EL (cell line): ENCODE measurements at places on chromosomes 11 and 22.

DNA sequence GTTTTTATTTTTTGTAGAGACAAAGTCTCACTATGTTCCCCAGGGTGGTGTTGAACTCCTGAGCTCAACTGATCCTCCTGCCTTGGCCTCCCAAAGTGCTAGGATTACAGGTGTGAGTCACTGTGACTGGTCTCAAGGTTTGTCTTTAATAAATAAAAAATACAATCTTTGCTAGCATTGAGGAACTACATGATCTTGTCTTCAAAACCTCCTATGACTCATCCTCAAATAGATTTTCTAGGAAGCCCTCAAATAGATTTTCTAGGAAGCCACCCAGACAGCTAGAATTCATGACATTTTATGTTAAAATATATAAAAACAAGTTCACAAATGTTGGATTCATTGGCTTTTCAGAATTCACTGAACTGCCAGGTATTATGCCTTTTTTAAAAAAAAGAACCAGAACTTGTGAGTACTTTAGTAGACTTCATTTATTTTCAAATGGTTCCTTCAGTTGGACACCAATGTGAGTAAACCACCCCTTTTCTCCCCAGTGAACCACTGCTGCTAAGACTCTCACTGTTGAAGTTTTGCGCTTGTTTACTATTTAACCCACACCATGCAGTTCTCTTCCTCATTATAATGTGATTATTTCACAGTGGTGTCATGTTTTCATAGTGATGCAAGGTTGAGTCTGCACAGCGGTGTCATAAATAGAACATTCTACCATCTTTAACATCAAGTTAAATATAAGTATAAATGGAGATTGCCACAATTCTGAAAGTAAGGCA lies 303.9 kb downstream of the CASP12 start:
- no peak for DNase-seq

DNA sequence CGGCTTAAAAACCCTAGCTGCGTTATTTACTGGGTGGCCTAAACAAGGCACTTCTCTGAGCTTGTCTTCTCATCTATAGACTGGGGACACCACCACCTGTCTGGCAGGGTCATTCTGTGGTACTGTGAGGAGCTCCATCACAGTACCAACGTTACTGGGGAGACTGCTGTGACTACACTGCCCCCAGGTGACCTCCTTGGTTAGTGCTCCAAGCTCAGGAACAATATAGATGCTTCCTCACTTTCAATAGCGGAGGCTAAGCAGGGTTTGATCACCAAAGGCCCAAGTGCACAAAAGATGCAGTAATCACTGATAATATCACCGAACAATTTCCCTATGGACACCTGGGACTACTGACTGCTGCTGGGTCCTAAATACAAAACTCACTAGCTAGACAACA lies 18.8 kb downstream of the PRPF19 start:
- peak; percentile 53 for DNase-seq

DNA sequence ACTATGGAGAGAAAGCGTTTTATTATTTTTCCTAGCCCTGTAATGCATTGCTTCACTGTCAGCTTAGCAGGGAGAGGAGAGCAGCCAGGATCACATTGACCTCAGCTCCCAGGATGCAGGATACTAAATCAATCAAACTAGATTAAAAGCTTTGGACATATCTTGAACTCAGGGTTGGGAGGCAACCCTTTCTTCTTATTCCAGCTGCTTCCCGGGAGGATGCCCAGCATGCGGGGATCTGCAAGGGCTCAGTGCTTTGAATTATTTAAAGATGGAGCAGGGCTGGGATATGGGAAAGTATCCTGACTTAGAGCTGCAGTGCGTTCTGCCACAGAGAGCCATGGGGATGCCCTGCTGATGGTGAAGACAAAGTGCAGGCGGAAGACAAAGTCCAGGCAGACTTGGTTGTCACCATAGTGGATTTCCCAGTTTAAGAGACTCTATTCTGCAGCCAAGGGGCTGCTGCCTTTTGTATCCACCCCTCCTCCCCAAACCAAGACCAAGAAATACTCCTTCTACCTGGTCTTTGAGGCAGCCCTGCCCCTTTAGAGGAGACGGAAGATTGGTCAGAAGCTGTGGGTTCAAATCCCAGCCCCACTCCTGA lies 1035.0 kb downstream of the TBC1D22A start:
- DNase-seq = no peak

GRCh38 chr22:19419464-19420178 lies 11.9 kb downstream of the HIRA start:
- DNase-seq = no peak

- no peak for DNase-seq
These were observed 4.7 kb downstream of the WNT7B start for GRCh38 chr22:45972091-45972888.

- DNase-seq = no peak
These were observed 83.3 kb downstream of the BARX2 start for GRCh38 chr11:129458756-129459535.

- no peak for DNase-seq
These were observed 227.5 kb downstream of the CTTN start for GRCh38 chr11:70625582-70626518.

DNA sequence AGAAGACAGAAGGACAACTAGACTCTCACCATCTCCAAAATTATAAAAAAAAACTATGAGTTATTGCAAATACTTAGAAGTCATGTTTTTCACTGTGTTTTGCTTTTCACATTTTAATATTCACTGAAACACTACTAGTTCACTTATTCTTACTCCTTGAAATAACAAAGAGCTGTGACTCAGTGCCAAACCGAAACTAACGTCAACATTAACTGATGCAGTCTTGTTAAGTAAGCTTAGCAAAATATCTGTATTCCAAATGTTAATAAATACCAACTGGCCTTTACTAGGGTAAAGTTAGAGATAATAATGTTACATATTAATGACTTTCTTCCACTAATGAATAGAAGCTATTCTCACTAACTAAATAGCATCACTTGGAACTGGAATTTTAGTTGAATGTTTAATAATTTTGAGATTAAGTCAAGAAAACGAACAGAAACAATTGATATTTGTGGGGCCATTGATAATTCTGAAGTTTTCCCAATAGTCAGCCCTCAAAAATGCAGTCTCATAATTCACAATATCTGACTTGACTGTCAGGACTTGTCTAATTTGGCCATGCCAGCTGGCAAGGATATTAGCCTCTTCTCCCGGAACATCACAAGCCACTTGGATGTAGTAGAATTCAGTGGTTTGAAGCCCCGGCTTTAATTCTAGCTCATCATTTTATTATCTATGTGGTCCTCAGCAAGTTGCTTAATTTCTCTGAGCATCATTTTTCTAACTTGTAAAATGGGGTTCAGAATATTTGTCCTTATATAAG lies 230.1 kb upstream of the DDI1 start:
- peak; percentile 53 for DNase-seq

DNA sequence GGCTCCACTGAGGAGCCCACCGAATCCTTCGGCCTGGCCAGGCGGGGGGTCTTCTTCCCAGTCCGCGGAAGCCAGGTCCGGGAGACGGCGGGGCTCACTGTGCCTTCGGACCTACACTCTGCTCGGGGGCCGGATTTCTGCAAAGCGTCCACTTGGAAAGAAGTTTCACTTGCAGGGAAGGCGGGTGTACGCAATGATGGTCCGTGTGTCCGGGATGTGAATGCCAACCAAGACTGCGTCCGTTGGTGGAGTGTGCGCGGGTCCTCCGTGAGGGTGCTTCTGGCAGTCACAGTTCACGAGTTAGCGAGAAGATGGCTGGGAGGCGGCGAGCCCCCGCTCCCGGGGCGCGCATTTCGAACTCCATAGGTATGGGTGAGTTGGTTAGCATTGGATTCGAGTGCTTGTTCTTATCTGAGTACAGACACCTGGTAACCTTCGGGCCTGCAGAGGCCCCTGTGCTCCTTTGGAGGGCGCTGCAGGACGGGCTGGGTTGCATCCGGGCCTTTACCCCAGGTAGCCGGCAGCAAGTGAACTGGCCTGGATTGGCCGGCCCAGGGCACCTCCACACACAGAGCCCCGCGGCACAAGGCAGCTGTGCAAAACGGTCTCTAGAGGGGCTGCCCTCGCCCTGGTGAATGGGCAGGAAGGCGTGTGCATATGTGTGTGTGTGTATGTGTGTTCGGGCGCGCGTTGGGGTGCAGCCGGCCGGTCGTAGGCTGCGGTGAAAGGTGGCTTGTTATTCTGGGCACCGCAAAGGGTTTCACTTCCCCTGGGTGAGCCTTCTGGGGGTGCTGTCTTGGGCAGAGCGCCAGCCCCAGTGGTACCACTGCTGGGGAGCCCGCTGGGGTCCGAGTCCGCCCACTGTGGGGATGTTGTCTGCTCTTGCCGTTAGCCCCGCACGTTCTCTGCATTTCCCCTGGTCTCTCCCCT lies 13.3 kb upstream of the CYP2R1 start:
- peak; percentile 30 for DNase-seq

DNA sequence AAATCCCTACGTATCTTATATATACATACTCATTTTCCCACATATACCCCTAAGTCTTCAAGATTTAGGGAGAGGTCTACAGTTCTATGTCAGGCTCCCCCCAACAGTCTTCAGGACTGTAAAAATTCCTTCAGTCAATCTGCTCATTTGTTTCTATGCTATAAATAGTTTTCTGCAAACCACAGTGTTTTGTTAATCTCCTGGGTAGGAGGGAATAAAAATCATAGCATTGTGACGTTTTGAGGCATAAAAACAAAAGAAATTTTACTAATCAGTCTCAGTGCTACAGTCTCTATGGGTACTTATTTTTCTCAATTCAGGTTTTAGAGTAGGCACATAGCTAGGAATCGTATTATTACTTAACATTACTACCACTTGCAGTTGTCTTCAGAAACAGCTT lies 552.8 kb upstream of the LRRC4C start:
- DNase-seq = no peak

DNA sequence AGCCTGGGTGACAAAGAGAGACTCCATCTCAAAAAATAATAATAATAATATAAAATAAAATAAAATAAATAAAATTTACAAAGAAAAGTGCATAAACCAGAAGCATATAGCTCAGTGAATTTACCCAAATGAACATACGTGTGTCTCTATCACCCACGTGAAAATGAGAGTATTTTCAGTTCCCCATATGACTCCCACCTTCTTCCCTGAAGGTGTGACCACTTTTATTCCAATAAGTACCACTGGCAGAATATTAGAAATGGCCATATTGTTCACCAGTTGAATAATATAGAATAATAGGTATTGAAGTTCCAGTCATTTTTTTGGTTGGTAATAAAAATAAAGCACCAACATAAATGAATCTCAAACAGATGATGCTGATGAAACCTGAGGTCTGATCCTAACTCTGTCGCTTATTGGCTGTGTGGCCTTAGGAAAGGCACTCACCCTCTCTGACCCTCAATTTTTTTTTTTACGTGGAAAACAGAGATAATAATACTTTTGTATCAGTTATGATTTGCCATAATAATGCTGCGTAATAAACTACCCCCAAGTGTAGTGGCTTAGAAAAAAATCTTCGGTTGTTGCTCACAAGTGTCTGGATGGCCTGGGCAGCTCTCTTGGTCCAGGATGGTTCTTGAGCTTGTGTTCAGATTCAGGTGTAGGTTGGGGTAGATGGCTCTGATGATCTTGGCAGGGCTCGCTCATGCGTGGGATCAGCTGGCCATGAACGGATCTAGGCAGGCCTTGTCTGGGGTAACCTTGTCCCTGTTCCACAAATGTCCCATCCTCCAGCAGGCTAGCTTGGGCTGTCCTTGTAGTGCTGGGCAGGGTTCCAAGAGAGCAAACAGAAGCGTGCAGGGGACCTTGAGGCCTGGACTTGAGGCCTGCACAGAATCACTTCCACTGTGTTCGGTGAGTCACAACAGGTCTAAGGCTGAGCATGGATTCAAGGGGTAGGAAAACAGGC lies 88.1 kb downstream of the MYO18B start:
- no peak for DNase-seq

DNA sequence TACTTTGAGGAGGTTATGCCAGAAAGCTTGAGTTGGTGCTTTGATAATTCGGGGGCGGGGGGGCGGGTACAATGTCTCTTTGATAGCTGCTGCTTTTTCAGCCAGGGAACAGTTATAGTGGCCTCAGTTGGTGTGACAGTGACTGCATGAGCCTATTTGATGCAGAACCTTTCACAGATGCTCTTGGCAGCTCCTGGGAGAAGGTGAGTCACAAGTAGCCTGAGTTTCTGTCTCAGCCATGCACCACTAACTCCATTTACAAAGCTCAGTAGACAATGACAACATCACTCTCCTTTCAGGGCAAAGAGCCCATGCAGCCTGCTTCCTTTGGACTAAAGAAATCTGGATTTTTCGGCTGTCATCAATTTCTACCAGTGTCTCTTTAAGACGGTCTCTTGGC lies 42.1 kb upstream of the SEZ6L start:
- no peak for DNase-seq

DNA sequence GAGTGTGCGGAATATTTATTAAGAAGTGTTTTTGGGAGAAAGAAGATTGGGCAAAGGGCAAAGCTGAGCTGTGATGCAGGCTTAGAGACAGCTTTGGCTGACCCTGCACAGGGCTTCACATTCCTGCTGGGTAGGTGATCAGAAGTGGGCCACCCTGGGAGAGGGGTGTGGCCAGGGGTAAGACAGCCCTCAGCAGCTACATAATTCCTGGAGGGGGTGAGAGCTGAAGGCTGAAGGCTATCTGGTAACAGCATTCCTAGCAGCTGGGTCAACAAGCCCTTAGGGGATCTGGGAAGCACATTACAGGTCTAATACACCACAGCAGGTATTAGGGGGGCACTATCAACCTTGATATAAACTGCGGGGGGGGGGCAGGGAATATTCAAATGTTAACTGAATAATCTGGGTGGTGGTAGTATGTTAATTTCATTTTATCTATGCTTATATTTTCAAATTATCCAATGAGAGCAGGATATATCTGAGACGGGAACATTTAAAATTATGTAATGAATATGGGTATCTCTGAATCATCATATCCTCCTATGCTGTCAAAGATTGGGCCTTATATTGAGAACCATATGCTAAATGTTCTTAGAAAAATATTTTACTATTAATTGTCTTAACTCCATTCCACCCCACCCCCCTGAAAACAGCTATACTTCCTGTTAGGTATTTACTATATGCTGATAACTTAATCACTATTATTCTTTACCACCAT lies 5.9 kb downstream of the OOSP1 start:
- no peak for DNase-seq

GRCh38 chr11:14971865-14972580 lies at the start of gene CALCA:
Gene CALCA, minus strand, starts transcription at chr11:14972351. Its CDS starts 1,159 bp downstream, at chr11:14971192.
- no peak for DNase-seq

DNA sequence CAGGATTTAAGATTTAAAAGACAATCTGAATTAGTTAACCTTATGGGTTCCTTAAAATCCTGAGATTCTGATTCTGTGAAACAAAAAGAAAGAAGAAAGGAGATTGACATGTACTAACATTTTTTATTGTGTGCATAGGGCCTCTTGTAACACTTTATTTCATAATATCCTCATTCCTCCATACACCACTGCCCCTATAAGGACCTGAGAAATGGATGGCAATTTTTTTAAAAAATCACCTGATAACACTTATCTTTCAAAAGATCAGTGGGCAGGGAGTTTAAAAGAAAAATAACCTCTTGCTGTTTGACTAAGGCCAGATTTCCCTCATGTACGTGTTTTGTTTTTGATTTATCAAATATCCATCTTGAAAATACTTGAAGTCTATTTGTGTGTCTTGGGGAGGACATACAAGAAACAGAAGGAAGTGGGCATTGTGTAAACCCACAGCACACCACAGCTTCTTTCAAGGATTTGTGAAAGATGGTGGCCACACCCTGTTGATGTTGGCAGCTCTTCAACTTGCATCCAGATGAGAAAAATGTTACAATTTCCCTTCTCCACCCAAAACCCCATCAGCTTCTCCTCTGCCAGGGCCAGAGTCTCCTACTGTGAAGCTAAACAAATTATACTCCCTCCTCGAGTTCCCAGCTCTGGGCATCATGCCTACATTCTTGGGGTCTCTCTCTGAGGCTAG lies 35.0 kb upstream of the MPEG1 start:
- DNase-seq = peak; percentile 31

- no peak for DNase-seq
These were observed 39.2 kb upstream of the PAX6 start for GRCh38 chr11:31850365-31850764.

- no peak for DNase-seq
These were observed 19.6 kb upstream of the TP53I11 start for GRCh38 chr11:44970293-44970692.
